ENCODE measurements at places on chromosomes 7 and 10. TPM values are rescaled to one million over a fixed set of nuclear protein-coding genes. Genes with fewer than 3 reads are reported as not detected.

The TRIM50 gene
- not detected for total RNA-seq

The VSIR gene
- total RNA-seq: 17.1 TPM

The SLC12A9 gene
- total RNA-seq: 6.2 TPM

The SH2D4B gene
- not detected for total RNA-seq

The BMPER gene
- 2.3 TPM for total RNA-seq

The MRLN gene
- total RNA-seq: not detected

The INA gene
- not detected for total RNA-seq

The MYO1G gene
- total RNA-seq: not detected

The OR2A5 gene
- total RNA-seq: not detected

The GDF2 gene
- not detected for total RNA-seq

The ADRA2A gene
- total RNA-seq: not detected

The CYP3A5 gene
- 0.05 TPM for total RNA-seq

The PLEKHS1 gene
- 1.0 TPM for total RNA-seq

The AGMO gene
- total RNA-seq: not detected

The LEP gene
- total RNA-seq: not detected

The FGL2 gene
- total RNA-seq: 0.34 TPM

The NOS3 gene
- total RNA-seq: not detected

The SLC25A40 gene
- 39.9 TPM for total RNA-seq

The TSPAN33 gene
- total RNA-seq: 4.2 TPM

The KCP gene
- not detected for total RNA-seq
